SK-N-SH treated with all-trans-retinoic acid at 6 μM for 48 hours (cell line): ENCODE measurements at places on chromosomes 7 and 10.

GRCh38 chr10:73413108-73413527 is 740 bp downstream of the ANXA7 start:
- peak; percentile 39 for ATAC-seq

- peak; percentile 76 for ATAC-seq
Measured at GRCh38 chr7:154953006-154953684, 49.8 kb downstream of the PAXIP1 start.

DNA sequence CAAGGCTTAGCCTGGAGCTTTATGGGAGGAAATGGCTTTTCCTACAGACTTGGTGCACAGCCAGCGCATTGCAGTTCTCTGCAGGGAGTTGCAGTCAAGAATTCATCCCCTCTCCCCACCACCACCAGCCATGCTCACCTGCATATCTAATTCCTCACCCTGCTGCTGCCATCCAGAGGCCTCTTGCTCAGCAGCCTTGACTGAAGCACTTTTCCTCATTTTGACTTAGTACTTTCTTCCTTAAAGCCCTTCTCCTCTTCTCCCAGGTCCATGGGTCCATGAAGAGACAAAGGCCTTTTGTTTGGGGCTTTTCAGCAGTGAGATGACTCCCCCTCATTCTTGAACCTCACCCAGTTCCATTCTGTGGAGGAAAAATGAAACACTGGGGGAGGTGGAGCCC is 39.7 kb upstream of the GPR141 start:
- no peak for ATAC-seq

DNA sequence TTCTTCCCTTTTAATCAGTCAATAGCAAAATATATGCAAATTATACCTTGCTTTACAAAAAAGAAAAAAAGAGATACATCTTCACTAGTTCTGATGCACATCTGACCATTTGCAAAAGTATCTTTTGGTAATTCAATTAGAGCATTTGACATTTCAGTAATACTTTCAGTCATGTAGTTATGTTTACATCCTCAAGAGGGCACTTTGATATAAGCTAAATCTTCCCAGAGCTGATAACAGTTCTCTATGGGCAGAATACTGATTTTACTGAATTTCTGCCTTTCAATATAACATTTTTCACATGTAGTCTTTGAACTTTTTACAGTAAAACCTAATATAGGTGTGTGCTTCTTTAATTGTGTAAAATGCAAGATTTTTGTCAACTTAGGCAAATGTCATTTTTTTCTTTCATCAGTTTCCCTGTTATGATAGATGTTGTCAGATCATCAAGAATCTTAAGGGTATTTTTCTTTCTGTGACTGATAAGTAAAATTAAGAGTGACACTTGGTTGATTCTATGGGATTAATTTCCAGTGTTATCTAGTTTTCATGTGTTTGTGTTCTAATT is 703.5 kb upstream of the SEMA3D start:
- peak; percentile 94 for ATAC-seq

- ATAC-seq: no peak
Measured at GRCh38 chr7:124162667-124163066, 129.8 kb upstream of the TMEM229A start.

DNA sequence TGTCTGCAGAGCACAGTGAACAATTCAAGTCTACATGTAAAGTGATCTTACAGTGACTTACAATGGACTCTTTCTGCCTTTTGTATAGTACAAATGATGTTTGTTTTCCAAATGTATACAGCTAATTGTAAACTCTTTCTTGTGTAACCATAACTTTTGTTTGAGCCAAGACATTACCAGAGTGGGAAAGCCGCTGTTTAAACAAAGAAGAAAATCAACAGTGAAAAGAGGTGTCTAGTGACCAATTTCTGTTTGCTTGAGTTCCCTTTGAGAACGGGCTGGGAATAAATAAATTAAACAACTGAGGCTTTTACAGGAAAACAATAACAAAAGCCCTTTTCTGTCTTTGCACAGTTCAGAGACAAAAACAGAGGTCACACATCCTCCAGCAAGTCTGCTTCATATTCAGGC is 1163.4 kb downstream of the CNTNAP2 start:
- ATAC-seq: no peak

DNA sequence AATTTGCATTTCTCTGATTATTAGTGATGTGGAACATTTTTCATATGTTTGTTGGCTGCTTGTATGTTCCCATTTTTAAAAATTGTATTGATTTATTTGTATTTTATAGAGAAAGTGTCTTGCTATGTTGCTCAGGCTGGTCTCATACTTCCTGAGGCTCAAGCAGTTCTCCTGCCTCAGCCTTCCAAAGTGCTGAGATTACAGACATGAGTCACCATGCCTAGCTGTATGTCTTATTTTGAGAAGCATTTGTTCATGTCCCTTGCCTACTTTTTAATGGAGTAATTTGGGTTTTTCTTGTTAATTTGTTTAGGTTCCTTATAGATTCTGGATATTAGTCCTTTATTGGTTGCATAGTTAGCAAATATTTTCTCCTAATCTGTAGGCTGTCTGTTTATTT is 214.2 kb upstream of the KAT6B start:
- no peak for ATAC-seq
